ENCODE measurements at places on chromosomes 2 and 18. TPM values are rescaled to one million over a fixed set of nuclear protein-coding genes. Genes with fewer than 3 reads are reported as not detected.
A peak's percentile ranks its signal among the peaks of the same experiment; 100 is the strongest.

GRCh38 chr2:41101281-41101680, 649.4 kb upstream of the SLC8A1 start:
- DNase-seq: no peak

- no peak for DNase-seq
Observed at GRCh38 chr18:44178476-44178875, 502.2 kb upstream of the SETBP1 start.

DNA sequence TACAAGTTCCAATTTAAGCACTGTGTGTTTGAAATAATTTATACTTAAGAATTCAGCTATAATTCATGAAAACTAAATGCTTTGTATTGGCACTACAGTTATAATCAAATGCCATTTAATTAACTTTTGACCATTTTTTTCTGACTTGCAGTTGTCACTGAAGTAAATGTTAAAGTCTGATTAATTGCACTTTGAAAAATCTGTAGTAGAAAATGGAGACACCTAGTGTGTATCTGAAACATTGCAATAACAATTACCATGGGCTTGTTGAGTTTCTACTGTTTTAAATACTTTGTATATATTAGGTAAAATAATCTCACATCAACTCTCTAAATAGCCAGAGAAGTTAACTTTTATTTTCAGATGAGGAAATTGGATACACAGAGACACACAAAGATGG, 458.6 kb upstream of the FSIP2 start:
- no peak for DNase-seq

Gene TSPYL6
- 0.13 TPM for total RNA-seq

GRCh38 chr2:39202639-39203369, 41.0 kb downstream of the CDKL4 start:
- DNase-seq: no peak

Gene CFLAR
- total RNA-seq: 210 TPM

Gene RNF152
- total RNA-seq: 13.3 TPM

Gene DSG4
- total RNA-seq: not detected

- no peak for DNase-seq
Observed at GRCh38 chr18:60668583-60668982, 296.0 kb upstream of the MC4R start.

Gene XRCC5
- total RNA-seq: 173 TPM

GRCh38 chr2:189685540-189686229, 11.2 kb downstream of the ANKAR start:
- peak; percentile 71 for DNase-seq

DNA sequence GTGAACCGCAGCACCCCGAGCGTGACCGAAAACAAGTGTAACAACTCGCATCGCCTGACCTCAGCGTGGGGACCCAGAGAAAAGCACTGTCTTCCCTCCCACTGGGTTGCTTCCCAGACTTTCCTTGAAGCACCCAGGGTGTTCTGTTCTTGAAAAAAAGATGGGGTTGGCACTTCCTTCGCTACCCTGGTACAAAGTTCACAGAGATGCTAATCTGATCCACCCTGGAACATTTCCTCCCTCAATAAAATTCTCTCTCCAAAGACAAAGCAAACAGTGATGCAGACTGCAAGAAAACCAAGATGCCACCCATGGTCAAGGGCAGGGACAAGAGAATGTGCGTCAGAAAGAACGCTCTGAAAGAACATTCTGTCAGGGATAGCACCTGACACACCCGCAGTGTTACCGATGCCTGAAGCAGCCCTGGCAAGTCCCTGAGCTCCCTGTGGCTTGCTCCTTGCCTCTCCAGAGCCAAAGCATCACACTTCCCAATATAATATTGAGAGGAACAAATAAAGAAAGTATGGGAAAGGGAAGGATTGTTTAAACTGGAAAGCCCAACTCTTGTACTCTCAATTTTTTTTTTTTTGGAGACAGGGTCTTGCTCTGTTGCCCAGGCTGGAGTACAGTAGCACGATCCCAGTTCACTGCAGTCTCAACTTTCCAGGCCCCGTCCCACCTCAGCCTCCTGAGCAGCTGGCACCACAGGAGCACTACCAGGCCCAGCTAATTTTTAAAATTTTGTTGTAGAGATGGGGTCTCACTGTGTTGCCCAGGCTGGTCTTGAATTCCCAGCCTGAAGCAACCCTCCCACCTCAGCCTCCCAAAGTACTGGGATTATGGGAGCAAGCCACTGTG, 70.7 kb downstream of the TBC1D8 start:
- no peak for DNase-seq

DNA sequence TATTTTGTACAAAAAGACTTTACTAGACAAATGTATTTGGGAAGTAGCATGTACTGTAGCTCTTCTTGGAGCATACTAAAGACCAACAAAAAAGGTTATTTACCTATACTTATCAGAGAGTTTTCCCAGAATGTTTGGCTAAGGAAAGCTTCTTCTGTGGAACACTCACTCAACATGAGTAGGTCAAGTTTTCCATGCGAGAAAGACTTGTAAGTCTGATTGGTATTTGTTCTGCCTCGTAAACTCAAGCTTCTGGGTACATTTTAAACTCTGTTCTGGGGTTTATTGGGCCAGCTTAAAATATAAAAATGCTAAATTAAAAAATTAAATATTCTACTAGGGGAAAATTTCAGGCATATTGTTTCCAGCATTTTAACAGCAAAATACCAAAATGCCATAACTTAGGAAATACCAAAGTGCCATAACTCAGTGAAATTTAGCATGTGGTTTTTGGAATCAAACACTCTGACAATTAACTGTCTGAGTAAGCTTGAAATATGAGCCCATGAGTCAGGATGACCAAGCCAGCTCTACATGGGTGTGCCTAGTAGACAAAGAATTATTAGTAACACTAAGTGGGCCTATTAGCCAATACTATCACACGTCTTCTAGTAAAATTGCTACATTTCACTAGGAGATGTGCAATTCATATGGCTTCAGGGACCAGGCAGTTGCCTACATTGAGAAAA, 47.3 kb upstream of the SERPINE2 start:
- no peak for DNase-seq

Gene KCNK3
- 0.53 TPM for total RNA-seq

- DNase-seq: no peak
Observed at GRCh38 chr2:30172627-30173026, 25.8 kb downstream of the YPEL5 start.

Gene SEMA4C
- 136 TPM for total RNA-seq

DNA sequence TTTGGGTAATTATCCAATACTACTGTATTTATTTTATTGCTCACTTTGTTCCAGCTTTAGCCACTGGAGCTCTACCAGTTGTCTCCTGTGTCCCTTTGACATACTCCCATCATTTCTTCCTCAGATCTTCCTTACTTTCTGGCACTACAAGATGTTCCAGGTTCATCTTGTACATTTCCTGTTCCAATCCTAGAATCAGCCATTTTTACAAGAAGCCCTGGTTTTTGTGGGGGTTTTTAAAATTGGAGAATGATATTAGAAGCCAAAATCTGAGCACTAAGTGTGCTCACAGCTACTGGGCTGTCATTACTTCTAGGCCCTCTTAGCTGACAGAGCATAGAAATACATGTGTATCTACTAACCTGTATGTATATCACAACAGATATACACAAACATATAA, 164.3 kb downstream of the ZFP36L2 start:
- no peak for DNase-seq

DNA sequence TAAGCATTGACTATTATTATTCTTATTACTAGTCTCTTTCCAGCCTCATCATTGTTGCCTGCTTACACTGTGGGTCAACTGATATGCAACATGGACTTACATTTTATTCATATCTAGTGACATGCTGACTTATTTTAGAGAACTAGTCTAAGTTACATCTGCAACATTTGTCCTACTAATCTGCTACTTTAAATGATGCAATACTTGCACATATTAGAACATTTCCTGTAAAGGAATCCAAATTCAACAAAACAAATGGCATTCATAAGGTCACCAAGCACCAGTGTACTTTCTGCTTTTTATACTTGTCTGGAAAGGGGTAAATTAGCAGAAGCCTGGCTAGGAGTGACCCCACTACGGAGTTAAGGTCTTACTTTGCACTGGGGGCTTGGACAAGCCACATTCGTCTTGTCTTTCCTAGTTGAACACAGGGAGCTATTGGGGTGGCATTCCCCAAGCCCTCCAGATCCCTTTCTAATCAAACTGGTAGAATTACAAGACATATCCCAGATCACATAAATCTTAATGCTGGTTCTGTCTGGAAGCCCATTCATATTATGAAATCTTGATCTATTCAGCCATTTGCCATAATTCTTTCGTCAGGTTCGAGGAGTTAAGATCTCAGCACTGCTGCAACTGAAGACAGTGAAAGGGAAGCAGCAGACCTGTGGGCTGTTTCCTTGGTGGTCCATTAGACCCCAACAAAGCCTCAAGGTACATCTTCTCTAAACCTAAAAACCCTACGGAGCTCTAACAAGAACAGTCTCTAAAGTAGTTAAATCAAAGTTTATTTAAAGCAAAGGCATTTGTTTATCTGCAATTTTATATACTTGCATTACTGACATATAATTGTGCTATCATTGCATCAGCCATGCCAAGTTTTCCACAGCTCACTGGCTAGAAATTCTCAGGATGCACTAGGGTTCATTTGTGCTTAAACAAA, 49.9 kb upstream of the RTN4 start:
- no peak for DNase-seq

Gene DLGAP1
- 0.98 TPM for total RNA-seq

DNA sequence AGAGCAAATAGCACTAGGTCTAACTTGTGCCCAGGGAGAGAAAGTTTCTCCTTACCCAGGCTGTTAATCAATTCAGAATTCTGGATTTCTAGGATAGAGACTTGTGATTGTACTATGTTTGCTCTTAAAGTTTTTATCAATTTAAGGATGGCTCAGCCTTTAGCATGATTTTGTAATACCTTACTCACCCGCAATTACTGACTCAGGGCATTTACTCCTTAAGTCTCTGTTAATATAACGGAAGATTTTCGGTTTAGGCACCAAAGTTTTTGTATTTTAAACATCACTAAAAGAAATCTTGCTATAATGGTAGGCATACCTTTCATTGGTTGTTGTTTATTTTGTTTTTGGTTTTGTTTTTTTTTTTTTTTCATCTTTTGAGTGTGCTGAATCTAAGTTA, 358.2 kb downstream of the RBM43 start:
- no peak for DNase-seq

GRCh38 chr2:96470636-96471035, 34.5 kb downstream of the NEURL3 start:
- peak; percentile 69 for DNase-seq

- no peak for DNase-seq
Observed at GRCh38 chr2:41990688-41991087, 57.1 kb upstream of the PKDCC start.

Gene ALPP
- not detected for total RNA-seq

DNA sequence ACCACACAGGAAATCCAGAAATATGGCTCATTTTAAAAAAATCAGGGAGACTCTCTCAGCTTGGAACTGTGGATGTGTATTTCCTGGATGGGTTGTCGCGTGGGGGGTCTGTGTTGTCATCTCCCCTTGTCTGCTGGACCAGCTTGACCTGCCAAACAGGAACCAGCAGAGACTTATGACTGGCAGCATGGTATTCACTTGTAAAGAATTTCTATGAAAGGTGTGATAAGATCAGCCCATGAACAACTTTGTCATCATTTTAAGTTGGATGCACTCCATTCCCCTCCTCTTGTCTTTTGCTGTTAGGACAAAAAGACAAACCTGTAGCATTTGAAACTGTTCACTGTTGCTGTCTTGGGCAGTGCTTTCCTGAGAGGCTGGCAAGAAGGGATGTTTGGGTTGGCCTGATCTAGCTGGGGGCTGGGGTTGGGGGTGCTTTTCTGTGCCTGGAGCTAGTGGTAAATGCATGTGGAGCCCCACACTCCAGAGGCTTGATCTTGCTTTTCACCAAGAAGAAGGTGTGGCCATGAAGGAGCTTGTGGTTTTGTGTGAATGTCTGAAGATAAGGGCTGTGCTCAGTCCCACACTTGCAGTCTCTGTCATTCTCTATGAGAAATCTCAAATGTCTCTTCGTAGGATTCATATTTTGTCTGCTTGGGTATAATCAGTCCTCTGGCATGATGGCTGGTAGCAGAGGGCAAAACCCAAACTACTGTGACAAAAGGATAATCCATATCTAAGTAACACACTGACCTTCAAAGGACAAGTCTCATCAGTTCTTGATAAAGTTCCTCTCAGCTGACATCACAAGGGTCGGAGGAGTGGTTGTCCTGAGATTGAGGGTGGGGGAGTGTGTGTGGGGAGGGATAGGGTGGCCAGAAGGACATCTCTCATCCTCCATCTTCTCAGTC, 39.0 kb downstream of the RALB start:
- DNase-seq: no peak

Gene REG3A
- 2.3 TPM for total RNA-seq

Data from sciatic nerve (tissue), 2 donors.